AG04450 (cell line): ENCODE measurements at places on chromosomes 1 and 21. TPM values are rescaled to one million over a fixed set of nuclear protein-coding genes. Genes with fewer than 3 reads are reported as not detected.

DNA sequence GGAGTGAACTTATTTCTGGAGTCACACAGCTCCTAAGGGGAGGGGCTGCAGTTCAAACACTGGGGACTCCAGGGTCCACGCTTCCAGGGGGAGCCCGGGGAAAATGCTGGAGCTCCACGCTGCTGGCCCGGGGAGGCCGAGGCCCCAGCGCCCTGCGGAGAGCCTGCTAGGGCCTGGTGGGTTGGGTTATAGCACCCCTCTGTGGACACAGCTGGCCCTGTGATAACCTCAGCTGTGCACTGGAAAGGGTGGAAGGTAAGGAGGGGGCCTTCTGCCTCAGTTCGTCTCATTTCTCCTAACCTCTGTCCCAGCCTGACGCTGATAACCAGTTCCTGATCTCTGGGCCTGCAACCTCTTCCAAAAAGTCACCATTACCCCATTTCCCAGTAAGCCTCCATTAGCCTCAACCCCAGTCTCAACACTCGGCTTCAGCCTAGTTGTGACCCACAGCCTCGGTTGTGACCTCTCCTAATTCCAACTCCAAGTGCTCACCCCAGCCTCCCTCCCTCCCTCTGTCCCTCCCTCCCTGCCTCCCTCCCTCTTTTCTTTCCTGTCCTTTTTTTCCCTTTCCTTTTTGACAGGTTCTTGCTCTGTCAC is 7.1 kb downstream of the NBL1 start:
- no peak for DNase-seq

The PPIAL4G gene
- not detected in 2 replicates for polyA plus RNA-seq

- DNase-seq, result no peak
Observed at GRCh38 chr1:114671011-114671938, 1.4 kb upstream of the DENND2C start.

The TSTD1 gene
- polyA plus RNA-seq, result 0.33 TPM in 1 of 2 replicates, not detected in the other
